GM23338 (cell line): ENCODE measurements at places on chromosomes 1 and 21.

DNA sequence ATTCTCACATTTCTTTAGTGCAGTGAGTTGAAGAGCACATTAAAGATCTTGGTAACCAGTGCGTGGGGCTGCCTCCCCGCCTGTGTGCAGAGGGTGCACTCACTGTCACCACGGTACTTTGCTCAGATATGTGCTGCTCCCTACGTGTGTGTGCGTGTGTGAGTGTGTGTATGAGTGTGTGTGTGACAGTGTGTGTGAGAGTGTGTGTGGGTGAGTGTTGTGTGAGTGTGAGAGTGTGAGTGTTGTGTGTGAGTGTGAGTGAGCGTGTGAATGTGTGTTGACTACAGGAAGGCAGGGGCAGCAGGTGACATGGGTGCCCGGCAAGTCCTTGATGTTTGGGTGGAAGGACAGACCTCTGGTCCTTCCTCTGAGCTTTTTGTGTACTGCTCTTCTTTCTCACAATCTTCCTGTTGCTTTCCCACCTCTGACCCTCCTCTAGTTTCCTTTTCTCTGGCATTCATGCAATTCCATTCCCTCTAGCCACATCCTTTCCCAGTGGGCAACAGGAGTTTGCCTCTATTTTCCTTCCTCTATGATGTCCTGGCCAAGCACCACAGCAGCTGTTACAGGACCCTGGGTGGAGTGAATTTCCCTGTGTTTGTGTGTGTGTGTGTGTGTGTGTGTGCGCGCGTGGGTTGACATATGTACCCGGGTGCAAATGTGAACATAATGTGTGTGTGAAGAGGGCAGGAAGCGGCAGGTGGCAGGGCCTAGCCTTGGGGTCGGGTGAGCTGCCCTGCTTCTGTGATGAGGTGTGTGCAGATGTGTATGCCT is 19.8 kb downstream of the LHX4 start:
- DNase-seq: no peak

DNA sequence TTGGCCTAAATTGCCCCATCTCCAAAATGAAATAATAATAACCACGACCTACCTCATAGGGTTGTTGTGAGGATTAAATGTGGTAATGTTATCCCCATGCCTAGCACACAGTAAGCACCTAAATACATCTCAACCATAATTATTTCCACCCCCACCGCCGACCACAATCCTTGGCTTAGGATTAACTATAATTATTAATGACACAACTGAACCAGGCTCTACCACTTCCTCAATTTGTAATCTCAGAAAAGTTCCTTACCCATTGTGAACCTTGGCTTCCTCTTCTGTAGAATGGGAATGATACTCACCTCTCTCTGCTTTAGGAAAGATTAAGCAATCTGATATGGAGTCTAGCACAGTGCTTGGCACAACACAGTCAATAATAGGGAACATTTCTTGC is 44.3 kb upstream of the TACSTD2 start:
- DNase-seq: no peak

- no peak for DNase-seq
Observed at GRCh38 chr1:14616632-14617396, 18.3 kb downstream of the KAZN start.

DNA sequence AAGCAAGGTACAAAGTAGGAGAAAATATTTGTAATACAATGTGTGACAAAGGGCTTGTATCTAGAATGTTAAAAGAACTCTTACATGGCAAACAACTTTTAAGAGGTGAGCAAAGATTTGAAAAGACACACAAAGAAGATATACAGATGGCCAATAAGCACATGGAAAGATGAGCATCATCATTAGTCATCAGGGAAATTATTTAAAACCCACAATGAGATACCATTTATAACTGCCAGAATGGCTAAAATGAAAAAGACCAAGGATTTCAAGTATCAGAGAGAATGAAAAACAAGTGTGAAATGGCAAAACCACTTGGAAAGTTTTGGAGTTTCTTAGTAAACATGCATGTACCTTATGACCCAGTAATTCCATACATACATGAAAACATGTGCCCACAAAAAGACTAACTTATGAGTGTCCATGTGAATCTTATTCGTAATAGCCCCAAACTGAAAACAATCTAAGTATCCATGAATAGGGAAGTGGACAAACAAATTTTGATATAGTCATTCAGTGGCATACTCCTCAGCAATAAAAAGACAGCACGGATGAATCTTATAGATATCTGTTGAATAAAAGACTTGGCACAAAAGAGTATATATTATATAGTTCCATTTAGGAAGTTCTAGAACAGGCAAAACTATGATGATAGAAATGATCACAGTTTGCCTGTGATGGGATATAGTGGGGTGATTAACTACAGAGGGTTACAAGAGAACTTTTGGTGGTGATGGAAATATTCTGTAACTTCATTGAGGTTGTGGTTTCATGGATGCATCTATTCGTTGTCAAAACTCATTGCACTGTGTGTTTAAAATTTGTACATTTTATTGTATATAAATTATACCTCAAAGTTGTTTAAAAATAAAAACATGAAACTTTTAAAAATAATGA is 82.0 kb downstream of the DISP1 start:
- no peak for DNase-seq

- DNase-seq: no peak
Observed at GRCh38 chr1:28682840-28683239, 14.3 kb downstream of the GMEB1 start.
